ENCODE measurements at places on chromosomes 7 and 10.

- DNase-seq, result no peak
Observed at GRCh38 chr10:4514445-4515108, 311.4 kb upstream of the AKR1E2 start.

GRCh38 chr10:97923057-97923456 lies 73.4 kb downstream of the GOLGA7B start:
- no peak for DNase-seq

DNA sequence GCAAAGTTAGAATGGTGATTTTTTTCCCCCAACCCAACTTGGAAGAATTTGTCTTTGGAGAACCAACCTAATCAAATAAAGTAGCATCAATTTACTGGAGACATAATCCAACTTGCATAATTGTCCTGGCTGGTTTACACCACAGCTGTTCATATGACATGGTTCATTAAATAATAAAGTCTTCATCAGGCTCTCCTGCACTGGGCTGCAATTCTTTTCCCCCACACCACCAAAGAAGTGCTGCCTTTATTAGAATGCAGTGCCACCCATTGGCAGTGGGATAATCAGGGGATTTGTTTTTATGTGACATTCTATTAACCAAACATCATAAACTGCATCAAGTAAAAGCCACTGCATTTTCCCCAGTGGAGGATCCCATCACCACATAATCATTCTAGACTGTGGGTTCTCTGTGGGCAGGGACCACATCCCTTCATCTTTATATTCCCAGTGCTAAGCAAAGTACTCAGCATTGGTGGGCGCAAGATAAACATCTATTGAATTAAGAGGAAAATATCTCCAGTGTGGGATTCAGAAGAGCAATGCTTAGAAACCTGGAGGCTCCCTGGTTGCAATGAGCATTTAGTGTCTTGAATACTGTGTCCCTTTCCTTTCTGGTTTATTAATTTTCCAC lies 322.0 kb downstream of the KCNMA1 start:
- DNase-seq, result peak; percentile 59

- DNase-seq, result no peak
Observed at GRCh38 chr10:128803790-128804189, 663.3 kb upstream of the MGMT start.

DNA sequence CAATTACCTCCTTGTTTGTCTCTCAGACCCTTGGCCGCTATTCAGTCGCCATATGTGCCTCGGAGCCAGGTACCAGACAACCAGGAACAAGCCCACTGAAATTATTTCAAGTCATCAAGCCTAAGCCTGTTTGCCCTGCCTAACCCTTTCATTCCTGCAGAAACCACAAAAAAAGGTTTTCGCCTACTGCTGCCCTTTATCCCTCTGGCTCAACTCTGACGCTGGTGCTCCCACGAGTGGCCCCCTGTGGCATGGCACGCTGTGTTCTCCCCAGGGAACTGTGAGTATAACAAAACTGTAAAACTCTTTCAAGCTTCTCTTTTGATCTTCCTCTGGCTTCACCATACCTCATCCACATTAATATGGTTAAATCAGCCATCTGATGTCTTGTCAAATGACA lies 215.7 kb upstream of the CDC14C start:
- DNase-seq, result no peak

GRCh38 chr7:36151921-36152755 lies 916 bp upstream of the EEPD1 start:
- DNase-seq, result no peak

GRCh38 chr10:128286141-128286761 lies 160.0 kb upstream of the MKI67 start:
- DNase-seq, result no peak

- DNase-seq, result no peak
Observed at GRCh38 chr10:57972783-57973182, 294.9 kb downstream of the IPMK start.

GRCh38 chr10:81472927-81473470 lies 402.0 kb upstream of the NRG3 start:
- peak; percentile 70 for DNase-seq

DNA sequence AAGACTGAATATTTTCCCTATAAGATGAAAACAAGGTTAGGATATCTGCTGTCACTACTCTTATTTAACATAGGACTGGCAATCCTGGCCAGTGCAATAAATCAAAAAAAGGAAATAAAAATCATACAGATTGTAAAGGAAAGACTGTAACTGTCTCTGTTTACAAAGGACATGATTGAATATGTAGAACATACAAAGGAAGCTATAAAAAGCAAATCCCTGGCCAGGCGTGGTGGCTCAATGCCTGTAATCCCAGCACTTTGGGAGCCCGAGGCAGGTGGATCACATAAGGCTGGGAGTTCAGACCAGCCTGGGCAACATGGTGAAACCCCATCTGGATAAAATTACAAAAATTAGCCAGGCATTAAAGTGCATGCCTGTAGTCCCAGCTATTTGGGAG lies 15.8 kb downstream of the ZNF485 start:
- DNase-seq, result no peak

DNA sequence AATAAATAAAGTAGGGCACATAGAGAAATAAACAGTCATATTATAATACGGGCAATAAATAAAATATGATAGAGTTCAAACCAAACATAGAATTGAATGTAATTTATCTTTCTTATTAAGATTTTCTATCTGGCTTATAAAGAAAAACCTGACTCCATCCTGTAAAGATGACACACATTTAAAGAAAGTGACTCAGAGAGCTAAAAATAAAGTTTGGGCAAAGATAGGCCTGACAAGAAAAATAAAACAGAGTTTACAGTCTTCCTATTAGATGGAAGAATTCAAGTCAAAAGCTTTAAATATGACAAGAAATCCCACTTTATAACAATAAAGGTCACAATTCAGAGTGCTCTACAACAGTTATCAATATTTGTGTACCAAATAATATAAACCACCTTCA lies 580.6 kb downstream of the PHTF2 start:
- DNase-seq, result no peak

DNA sequence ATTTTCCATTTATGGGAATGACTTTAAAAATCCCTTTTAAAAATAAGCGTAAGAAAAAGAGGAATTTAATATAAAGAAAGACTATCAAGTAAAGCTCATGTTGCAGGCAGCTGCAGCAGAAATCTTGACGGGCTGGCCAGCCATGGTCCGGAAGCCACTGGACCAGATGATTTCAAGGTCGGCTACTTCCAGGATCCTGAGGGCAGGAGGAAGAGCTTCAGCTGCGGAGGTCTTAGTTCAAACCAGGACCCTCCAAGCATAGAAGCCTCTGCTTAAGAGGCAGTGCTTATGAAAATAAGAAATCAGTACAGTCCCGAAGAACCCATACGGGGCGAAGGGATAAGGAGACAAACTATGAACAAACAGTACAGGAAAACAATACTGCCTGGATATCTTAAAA lies 220.2 kb upstream of the CELF2 start:
- no peak for DNase-seq

- no peak for DNase-seq
Observed at GRCh38 chr10:59847326-59847725, 59.0 kb downstream of the CCDC6 start.

GRCh38 chr7:15753887-15754579 lies 67.5 kb upstream of the MEOX2 start:
- no peak for DNase-seq

- DNase-seq, result no peak
Observed at GRCh38 chr7:129122751-129123509, 21.6 kb upstream of the TSPAN33 start.

GRCh38 chr7:93958216-93958615 lies 36.7 kb downstream of the GNG11 start:
- peak; percentile 20 for DNase-seq

- DNase-seq, result peak; percentile 55
Observed at GRCh38 chr7:86158111-86158510, 485.6 kb upstream of the GRM3 start.

GRCh38 chr7:98119256-98119918 lies 12.7 kb downstream of the LMTK2 start:
- DNase-seq, result no peak

GRCh38 chr10:83248106-83248631 lies 891.1 kb upstream of the GHITM start:
- DNase-seq, result no peak

DNA sequence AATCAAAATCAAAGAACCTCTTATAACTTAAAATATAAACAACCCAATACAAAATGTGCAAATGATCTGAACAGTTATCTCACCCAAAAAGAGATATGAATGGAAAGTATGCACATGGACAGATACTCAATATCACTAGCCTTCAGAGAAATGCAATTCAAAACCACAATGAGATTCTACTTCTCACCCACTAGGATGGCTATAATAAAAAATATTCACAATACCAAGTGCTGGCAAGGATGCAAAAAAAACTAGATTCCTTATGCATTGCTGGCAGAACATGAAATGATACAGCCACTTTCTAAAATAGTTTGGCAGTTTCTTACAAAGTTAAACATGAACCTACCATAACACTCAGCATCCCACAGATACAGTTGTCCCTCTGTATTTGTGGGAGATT lies 130.1 kb upstream of the LRRN3 start:
- no peak for DNase-seq

DNA sequence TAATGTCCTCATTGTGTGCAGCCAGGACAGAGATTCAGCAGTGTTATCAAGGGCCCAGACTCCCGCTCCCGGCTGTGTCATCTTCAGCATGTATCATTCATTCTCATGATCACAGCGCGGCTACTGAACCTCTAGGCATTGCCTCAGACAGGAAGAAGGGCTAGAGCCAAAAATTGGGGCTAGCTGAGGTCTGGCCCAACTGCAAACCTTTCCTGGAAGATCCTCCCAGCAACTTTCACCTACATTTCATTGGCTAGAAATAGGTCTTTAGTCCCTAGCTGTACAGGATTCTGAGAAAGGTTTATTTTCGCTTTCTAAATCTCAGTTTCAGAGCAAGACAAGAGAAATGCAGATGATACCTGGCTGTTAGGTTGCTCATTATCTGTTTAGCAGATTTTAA lies 81.9 kb downstream of the CREM start:
- no peak for DNase-seq

GRCh38 chr7:18995270-18995671 lies 122.2 kb downstream of the TWIST1 start:
- DNase-seq, result no peak

DNA sequence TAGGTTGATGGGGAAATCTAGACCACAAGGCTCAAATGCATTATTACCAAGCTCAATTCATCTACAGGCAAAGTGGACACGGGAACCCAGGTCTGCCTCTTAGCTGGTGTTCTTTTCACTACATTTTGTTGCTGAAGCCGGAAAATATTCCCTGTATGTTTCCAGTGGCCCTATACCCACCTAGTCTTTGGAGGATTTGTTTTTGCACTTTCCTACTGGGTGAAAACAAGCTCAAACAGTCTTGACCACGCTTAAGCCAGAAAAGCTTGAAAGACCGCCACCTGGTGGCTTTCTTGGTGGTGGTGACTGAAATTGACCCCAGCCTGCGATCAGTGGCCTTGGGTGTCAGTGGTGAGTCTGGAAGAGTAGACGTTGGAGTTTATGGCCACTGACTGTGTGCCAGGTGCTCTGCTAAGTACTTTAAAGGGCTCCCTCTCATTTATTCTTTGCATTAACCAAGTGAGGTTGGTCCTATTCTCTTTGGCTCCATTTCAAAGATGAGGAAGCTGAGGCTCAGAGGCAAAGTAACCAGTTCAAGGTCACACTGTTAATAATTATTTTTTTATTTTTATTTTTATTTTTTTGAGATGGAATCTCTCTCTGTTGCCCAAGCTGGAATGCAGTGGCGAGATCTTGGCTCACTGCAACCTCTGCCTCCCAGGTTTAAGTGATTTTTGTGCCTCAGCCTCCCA lies 11.1 kb upstream of the CRTAC1 start:
- DNase-seq, result peak; percentile 52

GRCh38 chr7:157482517-157483087 lies 145.8 kb downstream of the DNAJB6 start:
- no peak for DNase-seq

GRCh38 chr10:69335063-69335587 lies 56.8 kb downstream of the HK1 start:
- DNase-seq, result no peak

DNA sequence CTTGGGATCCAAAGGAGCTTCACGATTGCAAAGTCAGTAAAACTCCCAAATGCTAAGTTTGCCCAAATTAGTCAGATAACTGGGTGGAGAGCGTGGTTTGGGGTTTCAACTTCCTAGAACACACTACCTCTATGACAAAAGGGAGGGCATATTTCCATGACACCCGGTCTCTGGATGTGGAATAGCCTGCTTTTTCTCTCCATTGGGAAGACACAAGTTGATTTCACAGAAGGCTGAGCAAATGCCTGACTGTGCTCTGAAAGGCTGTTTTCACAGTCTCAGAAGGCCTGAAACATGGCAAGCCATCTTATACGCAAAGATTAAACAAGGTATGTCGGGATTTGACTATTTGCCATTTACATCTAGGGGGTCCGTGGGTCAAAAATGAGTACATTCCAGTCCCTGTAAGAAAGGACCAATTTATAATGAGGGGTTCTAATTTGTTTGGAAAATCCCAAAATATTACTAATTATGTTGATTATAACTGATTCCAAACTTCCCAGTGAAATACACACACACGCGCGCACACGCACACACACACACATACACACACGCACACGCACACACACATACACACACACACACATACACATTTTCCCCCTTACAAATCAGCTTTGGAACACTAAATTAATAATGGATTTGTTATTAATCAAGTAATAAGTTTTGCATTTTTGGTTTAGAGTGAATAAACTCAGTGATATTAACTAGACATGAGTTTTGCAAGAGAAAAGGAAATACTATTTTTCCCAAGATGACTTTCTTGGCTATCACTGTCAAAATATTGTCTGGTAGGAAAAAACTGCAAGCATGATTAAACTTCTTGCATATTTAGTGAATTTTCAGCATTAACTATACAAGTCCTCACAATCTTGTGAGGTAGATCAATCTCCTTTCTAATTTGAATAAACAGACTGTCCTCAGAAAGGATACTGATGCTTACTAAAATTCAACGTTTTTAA lies 105.0 kb downstream of the PRTFDC1 start:
- DNase-seq, result no peak

DNA sequence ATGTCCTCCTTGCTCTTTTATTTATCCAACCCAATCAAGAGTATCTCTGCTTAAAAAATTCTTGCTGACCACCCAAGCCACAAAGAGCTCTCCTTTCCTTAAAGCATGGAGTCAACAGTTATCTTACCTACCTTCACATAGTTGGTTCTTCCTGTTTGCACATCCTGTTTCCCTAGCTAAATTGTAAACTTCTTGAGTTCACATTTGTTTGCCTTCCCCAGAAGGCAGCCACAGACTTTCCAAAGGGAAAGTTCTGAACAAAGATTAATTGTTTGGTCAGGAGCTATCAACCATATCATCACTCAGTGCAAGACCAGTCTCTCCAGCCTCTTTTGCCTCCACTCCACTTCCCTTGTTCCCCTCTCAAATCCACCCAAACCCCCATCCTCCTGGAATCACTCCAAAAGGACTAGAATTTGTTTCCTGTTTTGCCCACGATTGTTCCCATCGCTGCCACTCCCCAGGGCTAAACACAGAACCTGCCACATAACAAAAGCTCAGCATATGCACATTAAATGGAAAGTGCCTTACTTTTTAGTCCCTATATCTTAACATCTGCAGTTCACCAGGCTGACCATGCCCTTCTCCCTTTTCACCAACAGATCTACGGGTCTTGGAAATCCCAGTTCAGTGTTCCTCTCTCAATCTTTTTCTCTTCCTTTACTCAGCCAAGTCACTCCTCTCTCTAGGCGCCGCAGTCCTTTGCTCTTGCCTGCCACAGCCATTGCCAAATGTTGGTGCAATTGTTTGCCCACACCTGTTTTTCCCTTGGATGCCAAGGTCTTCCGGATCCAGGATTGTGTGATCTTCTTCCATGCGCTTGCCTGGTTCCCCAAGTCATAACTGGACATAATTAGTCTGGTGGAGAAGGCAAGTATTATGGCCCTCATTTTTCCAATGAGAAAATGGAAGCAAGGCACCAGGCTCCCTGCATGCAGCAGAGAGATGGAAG lies 265.5 kb downstream of the KCNMA1 start:
- DNase-seq, result no peak

All from NCI-H524 (cell line).